ENCODE measurements at places on chromosomes 3 and 15.
A peak's percentile ranks its signal among the peaks of the same experiment; 100 is the strongest.

DNA sequence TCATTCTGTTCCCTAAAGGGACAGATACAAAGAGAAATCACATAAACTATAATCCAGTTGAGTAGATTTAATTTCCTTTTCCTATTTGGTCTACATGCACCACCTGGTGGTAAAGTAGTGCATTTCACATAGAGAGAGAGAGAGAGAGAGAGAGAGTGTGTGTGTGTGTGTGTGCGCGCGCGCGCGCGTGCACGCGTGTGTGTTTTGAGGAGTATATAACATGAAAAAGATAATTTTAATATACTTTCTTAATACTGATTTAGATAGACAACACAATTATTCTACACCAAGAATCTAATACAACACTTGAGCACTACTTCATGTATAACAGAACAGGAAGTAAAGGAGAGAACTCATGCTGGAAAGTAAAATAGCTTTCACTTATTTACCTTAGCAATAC, 1.1 kb upstream of the FGF7 start:
- peak; percentile 0 for DNase-seq

DNA sequence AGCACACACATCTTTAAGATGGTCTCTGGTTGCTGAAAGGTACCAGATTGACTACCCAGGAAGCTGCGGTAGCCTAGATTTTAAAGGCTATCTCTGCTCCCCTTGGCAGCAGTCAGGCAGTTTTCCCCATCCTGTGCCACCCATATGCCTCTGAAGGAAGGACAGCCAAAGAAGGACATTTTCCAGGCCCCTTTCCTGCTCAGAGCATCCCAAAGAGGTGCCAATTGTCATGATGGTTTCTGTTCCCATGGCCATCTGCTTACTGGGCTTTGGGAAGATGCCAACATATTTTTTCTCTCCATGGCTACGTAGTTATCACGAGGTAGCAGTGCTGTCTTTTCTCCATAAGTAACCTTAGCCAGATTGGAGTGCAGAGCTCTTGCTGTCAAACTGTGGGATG, 39.7 kb downstream of the UNC13C start:
- no peak for DNase-seq

GRCh38 chr15:84929795-84930603, 45.5 kb downstream of the SLC28A1 start:
- no peak for DNase-seq

DNA sequence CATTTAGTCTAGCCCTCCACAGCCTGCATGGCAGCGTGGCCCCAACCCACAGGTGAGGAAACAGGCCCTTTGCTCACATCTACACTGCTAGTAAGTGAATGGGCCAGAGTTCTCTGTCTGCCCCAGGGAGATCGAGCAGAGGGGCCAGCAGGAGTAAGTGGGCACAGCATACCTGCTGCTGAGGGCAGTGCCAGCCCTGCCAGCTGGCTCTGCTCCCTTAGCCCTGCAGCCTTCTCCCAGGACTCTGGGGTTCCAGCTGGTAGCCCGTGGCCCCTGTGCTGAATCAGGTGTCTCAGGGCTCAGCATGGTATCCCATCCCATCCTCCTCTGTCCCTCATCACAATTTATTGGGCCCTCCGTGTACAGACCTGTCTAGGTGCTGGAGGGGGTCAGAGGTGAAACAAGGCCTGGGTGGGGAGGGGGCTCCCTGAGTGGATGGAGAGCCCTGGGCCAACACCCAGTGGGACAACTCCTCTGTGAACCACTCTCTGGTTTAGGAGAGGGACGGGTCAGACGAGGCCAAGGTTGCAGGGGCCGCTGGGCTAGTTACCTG, 101.8 kb downstream of the DNAJB8 start:
- DNase-seq, result no peak

Data from stimulated activated CD4-positive, alpha-beta T cell treated with anti-CD3 and anti-CD28 coated beads, Interleukin-1b, Interleukin-23, amount 100 ng/mL, for 1 hour (primary cell).